ENCODE measurements at places on chromosomes 1 and 21.

GRCh38 chr1:1431845-1432273 is 3.6 kb upstream of the VWA1 start:
- DNase-seq, result peak; percentile 77

- DNase-seq, result peak; percentile 60
Measured at GRCh38 chr1:224170748-224171478, 12.1 kb upstream of the DEGS1 start.

GRCh38 chr1:154987326-154987725 is 4.2 kb downstream of the FLAD1 start:
- no peak for DNase-seq

- DNase-seq, result peak; percentile 88
Measured at GRCh38 chr1:19644395-19644680, 227 bp downstream of the NBL1 start.

- DNase-seq, result no peak
Measured at GRCh38 chr1:63928186-63929105, 154.6 kb downstream of the ROR1 start.

DNA sequence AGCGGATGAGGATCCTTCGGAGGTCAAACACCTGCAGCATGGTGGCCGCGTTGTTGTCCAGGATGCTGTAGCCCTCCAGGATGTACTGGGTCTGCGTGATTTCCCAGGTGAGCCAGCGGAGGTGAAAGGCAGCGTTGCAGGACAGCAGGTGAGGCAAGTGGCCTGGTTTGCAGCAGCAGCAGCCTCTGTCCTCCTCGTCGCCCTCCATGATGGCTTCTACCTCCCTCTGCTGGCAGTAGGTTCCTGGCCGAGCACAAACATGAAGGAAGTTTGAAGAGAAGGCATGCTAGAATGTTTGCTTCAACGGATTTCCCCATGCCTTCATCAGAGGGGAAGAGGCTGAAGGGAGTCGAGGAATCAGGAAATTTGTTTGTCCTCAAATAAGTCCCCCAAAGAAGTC is 74.7 kb downstream of the NTPCR start:
- DNase-seq, result peak; percentile 72

- peak; percentile 2 for DNase-seq
Measured at GRCh38 chr1:87968197-87968955, 639.7 kb downstream of the LMO4 start.

- no peak for DNase-seq
Measured at GRCh38 chr1:34371829-34372532, 195.3 kb downstream of the C1orf94 start.

DNA sequence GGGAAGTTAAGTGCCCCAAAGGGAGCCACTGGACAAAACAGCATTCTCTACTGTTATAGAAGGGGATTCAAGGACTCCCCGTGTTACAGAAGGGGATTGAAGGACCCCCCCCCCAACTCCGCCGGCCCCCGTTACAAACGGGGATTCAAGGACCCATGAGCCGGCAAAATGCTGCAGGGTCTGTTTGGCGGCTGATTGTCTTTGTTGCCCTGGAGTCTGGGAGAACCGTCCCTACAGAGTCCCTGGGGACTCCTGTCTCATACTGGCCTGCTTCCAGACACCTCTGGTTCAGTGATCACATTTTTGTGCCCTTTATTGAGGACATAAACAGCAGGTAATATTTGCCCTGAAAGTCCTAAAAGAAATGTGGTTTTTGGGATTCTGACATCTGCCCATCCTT is 96.4 kb downstream of the SYF2 start:
- DNase-seq, result no peak

- DNase-seq, result no peak
Measured at GRCh38 chr1:153957744-153958110, 685 bp downstream of the CRTC2 start.

GRCh38 chr1:97277891-97278654 is 556.5 kb downstream of the PTBP2 start:
- DNase-seq, result no peak

DNA sequence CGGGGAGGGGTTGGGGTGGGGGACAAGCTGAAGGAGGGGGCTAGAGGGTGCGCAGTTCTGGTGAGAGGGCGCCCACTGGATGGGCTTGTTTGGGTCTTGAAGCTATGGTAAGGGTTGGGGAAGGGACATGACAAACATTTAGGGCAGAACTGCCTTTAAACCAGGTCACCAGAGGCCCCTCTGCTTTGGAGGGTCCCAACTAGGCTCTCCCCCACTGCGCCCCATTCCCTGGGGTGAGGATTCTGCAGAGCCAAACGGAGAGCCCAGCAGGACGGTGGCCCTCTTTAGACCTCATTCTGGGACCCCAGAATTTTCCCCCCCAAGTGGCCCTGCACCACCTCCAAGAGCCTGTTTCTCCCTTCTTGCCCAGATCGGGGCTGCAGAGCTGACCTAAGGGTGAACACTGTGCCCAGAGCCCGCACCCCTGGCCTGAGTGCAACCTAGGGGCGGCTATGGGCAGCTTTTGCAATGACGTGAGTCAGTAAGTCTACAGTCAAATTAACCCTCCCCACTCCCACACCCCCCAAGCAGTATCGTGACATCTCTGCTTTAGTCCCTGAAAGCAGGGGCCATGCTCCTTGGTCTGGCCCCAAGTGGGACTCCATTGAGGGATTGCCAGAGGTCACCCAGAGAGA is 593.8 kb downstream of the MATN1 start:
- DNase-seq, result no peak

All from H7 (cell line).